ENCODE measurements at places on chromosomes 16 and 17.

GRCh38 chr17:80789356-80789902, 202.2 kb upstream of the CHMP6 start:
- no peak for DNase-seq

DNA sequence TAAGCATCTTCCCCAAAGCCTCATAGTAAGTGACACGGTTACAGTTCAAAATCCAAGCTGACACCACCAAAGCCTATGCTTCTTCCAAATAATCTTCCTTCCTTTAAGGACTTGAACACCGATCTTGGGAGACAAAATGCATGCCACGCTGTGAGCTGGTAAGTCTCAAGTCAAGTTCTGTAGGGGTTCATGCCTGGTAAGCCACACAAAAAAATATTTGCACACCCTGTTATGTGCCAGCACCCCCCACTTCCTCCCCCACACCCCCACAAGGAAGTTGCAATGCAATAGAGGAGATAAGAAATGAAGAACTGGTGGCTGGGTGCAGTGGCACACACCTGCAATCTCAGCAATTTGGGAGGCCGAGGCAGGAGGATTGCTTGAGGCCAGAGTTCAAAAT, 5.6 kb downstream of the NOG start:
- no peak for DNase-seq

- no peak for DNase-seq
Observed at GRCh38 chr17:27446569-27447301, 9.5 kb upstream of the KSR1 start.

DNA sequence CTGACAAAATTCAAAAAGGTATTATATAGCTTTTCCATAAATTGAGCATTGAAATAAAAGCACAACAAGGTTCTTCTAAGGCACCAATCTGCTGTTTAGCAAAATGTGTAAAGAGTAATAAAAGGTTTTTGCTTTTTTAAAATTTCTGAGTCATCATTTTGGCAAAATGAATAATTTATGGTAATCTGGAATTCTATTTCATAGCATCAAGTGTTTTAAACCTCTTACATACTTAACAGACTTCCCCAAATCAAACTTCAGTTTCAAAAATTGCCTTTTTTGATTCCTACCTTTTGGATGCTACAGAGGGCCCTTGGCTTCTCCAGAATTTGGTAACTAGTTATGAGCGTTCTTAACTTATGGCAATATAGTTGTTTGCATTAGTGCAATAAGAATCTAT, 154.0 kb upstream of the ELAC2 start:
- DNase-seq, result no peak

DNA sequence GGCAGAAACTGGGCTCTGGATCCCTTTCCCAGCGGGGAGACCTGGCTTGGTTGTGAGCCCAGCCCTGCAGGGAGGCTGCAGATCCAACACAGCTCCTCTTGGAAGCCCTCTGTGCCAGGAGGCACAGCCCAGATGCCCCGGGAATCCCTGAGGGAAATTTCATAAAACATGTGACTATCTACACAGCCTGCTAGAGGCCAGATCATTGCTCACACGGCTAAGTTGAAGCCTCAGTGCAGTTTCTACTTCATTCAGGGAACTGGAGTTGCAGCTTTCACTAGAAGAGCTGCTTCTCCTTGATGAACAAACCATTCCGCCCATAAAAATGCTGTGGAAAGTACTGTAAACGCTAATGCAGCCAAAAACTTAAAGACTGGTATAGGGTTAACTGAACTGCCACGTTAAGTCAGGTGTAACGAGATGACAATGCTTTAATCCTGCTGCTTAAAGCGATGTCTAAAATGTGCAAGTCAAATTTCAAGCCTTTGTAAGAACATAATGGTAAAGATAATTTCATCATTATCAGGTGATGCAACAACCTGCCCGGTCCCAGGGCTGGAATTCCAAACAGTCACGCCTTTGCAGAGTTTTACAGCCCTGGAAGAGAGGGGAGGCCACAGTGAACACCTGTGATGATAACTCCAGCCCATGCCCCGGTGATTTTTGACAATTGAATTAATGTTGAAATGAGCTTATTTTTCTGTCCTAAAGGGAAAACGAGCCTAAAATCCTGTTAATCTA, 172.5 kb downstream of the ZFHX3 start:
- DNase-seq, result no peak

- no peak for DNase-seq
Observed at GRCh38 chr16:71254832-71255525, 24.5 kb upstream of the HYDIN start.

GRCh38 chr16:49564496-49565229, 191.1 kb downstream of the C16orf78 start:
- no peak for DNase-seq

DNA sequence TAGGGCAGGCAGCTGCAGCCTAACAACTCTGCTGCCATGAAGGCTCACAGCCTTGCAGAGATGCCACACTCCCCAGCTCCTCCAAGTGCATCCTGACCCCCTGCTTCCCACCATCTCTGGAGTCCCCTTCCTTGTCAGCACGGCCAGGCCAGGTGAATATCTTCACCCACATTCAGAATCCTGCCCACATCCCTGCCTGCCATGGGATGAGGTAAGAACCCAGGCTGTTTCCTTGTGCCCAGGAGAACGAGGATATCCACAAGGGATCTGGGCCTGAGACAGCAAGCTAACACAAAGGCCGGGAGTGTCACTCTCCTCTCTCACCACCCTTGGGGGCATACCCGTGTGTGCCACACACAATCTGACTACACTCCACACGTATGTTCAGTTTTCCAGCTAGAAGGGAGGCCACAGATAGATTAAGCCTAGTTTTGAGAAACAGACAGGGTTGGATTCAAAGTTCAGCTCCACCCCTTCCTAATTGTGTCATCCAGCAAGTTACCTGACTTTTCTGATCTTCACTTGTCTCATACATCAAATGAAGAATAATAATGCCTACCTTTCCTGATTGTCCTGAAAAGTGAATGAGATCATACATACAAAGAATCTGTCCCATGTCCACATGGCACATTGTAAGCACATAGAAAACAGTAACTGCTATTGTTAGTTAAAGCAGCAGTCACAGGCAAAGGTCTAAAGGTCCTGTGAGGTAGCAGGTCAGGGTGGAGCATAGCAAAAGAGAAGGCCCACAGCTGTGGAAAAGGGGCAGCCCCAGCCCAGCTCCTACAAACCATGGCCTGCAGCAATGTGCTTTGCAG, 17.4 kb upstream of the SUPT4H1 start:
- DNase-seq, result no peak

- DNase-seq, result peak; percentile 12
Observed at GRCh38 chr16:55944377-55944802, 69.2 kb upstream of the CES5A start.

GRCh38 chr16:70786020-70786755, 14.8 kb downstream of the VAC14 start:
- no peak for DNase-seq

DNA sequence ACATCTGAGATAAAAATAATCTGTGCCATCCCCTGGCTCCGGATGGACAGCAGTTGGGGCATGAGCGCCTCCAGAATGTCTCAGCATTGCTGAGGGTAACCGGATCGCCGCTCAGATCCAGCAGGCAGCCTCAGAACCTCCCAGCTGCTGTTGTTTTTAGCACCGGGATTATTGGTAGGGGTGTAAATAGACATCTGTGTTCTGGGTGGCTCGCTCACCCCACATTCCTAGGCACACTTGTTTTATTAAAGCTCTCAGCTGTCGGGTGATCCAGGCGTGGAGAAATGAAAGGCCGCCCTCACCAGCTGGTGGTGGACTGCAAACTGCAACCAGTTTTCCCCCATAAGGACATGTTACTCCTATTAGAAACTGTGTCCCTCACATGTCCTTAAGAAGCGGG, 32.1 kb downstream of the MYH3 start:
- no peak for DNase-seq

DNA sequence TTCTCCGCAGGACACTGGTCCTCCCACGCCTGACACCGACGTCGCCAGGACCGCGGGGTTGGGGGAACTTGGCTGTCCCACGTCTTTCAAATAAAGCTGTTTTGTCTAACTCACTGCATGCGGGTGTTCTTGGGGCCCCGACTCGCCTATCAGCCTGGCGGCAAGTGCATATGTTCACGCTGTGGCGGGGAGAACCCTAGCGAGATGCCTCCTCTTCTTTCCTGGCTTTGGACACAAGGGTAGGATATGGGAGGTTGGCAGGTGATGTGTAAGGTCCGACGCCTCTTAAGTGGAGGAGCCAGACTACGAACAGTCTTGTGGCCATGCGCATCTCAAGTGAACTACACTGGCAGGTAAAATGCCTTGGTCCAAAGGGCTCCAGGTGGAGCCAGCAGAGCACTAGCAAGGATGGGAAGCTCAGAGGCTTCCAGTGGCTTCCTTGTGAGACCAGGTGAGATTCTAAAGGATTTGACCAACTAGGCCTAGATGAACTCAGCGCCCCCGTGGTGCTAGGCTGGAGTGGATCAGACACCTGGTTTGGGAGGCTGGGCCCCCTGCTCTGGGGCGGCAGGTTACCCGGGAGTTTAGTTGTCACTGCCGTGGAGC, 873 bp upstream of the RPS2 start:
- no peak for DNase-seq

- no peak for DNase-seq
Observed at GRCh38 chr16:49834531-49835151, 21.3 kb downstream of the ZNF423 start.

DNA sequence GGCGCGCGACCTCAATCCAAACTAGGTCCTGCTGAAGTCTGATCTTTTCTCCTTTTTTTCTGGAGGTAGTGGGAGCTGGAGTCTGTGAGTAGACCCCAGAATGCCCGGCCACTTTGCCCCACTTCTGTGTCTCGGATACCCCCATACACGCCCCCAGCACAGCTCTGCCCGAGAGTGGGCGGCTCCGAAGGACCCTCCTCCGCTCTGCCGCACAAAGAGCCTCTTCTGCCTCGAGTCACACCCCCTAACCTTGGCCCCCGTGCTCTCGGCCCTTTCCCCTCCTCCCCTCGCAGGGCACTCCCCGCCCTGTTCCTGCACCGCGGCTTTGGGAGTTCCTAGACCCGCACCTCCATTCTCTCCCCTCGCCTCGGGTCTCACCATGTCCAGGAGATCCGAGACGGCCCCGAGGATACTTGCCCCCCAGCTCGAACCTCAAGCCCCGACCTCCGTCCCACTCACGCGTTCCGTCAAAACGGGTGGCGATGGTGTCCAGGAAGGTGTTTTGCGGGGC, 476 bp downstream of the KCNH4 start:
- DNase-seq, result no peak

GRCh38 chr17:2906901-2907300, 110.7 kb downstream of the RAP1GAP2 start:
- DNase-seq, result no peak

DNA sequence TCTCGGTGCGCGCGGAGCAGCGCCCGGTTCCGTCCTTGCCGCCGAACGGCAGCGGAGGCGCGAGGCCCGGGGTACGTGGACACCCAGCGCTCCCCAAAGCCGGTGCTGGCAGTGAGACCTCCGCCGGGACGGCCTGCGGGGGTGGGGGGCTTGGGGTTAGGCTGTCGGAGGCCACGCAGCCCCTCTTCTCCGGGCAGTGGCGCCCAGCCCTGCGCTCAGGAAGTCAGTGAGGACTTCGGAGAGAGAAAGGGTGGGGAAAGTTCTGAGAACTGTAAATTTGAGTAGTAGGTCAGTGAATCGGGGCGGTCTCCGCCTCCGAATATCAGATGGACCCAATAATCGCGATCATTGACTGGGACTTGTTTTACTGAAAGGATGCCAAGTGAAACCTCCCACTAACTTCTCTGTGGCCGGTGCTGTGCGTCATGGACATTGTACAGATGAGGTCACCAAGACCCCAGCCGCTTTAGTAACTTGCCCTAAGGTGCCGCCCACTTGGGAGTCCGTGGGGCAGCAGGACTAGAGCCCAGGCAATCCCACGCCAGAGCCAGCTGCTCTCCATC, 468 bp downstream of the IL4R start:
- no peak for DNase-seq

- DNase-seq, result no peak
Observed at GRCh38 chr16:12002447-12003006, 26.0 kb downstream of the SNX29 start.

GRCh38 chr16:61654962-61655361, 381.3 kb downstream of the CDH8 start:
- DNase-seq, result no peak

DNA sequence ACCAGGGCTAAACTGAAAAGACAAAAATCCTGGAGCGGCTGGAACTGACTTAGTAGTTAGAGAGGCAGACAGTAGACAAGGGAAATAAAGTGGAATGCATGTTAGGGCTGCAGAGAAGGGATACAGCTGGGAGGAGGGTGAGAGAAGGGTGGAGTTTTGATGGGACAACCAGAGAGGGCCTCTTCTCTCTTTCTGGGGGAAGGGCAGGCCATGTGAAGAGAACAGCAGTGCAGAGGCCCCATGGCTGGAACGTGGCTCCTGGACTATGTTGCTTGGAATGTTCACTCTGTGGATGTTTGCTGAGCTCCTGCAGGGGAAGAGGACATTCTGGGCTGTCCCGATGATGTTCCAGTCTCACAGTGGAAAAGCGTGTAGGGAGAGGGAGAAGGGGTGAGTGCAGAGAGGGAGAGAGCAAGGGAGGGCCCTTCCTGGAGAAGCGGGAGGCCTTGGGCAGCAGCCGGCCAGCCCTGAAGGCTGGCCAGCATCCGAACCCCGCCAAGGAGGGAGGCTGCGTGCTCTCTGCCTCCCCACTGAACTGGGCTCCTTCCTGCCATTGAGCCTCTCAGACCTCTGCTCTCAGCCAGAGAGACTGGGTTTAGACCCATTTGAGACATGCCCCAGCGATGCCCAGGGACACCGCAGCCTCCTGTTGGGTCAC, 33.1 kb upstream of the GSE1 start:
- DNase-seq, result no peak

DNA sequence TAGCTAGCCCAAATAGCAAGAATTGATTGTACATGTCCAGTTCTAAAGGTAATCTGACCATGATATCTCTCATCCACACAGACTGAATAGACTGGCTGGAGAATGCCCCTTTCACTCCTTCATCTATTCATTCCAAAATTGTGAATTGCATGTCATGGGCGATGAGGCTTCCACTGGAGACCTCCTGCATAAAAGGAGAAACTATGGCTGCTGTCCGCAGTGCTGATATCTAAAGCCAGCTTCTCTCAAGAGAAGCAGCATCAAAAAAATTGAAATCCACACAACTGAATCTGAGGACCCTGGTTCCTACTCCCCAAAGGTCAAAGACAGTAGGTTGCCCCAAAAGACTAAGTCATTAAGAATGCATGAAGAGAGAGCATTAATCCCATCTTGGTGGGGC, 7.9 kb upstream of the SCNN1G start:
- no peak for DNase-seq

DNA sequence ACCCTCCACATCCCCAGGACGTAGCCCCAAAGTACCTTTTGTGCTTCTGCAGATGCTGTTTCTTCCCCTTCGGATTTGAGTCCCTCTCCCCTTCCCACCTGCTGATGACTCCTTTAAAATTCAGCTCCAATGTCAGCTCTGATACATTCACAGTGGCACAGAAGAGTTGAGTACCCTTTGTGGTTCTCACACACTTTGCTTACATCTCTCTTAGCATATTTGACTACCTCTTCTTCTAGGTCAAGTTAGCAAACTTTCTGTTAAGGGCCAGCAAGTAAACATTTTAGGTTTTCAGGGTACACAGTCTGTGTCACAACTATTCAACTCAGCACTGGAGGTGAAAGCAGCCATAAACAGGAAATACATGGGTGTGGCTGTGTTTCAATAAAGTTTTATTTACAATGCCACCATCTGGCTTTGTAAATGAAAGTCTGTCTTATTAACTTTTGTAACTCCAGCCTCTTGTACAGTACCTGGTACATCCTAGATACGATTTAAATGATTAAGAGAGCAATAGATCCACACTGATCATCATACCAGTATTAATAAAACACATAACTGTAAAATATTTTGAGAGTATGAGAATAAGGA, 161.7 kb downstream of the SOX9 start:
- no peak for DNase-seq

GRCh38 chr17:8226536-8227237, 16.3 kb upstream of the AURKB start:
- DNase-seq, result no peak
